Hepatocyte (in vitro differentiated cells): ENCODE measurements at places on chromosomes 7 and 10. TPM values are rescaled to one million over a fixed set of nuclear protein-coding genes. Genes with fewer than 3 reads are reported as not detected.
A peak's percentile ranks its signal among the peaks of the same experiment; 100 is the strongest.

The MSMB gene
- 2.2 and 2.7 TPM in 2 replicates for total RNA-seq

The AQP1 gene
- total RNA-seq: 92.3 and 124 TPM in 2 replicates

The PLCE1 gene
- total RNA-seq: 10.8 TPM in 2 replicates

The MMRN2 gene
- 1.9 and 4.9 TPM in 2 replicates for total RNA-seq

The KCND2 gene
- total RNA-seq: 2.6 and 3.6 TPM in 2 replicates

The MKI67 gene
- total RNA-seq: 9.1 and 13.1 TPM in 2 replicates

DNA sequence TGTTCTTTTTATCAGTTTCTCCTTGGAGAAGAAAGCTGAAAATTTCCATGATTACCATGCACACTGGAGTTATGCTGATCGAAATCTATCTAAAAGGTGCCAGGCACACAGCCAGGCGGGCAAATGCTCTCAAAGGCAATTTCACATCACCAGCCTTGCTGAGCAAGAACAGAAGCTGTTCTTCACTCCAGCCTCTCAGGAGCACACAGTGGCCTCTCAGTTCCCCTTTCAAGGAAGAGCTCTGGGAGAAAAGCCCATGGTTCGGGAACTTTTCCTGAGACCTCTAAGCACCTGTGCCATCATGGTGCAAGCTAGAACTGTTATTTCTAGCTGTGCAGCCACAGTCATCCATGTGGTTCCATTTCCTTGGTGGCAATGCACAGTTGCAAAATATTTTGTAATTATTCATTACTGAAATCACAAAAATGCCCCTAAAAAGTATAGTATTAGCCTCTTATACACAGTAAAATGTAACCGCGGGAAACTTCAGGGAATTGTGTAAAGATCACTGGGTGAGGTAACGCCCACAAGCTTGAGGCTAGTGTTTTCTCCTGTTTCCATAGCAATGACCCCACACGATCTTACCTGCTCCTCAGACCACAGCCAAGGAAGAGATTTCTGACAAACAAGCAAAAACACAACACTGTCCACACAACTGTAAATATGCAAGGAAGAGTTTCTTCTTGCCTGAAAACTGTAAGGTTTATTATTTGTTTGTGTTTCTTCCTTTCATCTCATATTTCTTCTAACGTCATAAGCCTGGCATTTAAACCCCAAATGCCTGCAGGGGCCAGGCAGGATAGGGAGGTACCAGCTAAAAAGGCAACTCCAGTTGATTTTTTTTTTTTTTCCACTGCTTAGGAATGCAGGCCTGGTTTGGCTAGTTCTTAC is 121.2 kb downstream of the FAM107B start:
- H3K4me3 ChIP-seq: no peak overlapping the region
- H3K36me3 ChIP-seq: no peaks in the 10 kb centered on the region
- H3K27me3 ChIP-seq: no peaks in the 10 kb centered on the region
- peaks cover 22% of the 10 kb centered on the region for H3K4me1 ChIP-seq

- no peaks in the 10 kb centered on the region for H3K27me3 ChIP-seq
- no peak overlapping the region for H3K4me3 ChIP-seq
- peaks cover 4% of the 10 kb centered on the region for H3K4me1 ChIP-seq
- no peak for DNase-seq
- no peak overlapping the region for H3K27ac ChIP-seq
Measured at GRCh38 chr7:108201766-108202165, 71.6 kb upstream of the LAMB4 start.

DNA sequence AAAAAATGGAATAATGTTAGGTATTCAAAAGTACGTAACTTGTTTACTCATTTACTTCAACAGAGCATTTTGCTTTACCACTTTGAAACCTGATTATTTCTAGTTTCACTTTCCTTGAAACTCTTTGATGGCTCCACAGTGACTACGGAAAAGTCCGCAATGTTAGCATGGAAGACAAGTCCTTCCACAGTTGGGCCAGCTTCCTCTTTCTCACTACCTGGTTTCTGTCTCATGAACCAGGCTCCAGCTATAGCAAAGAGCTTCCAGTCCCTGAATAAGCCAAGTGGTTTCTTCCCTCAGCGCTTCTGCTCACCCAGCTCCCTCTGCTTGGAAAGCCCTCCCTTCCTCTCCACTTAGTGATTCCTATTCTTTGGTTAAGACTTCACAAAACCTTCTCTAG is 44.8 kb upstream of the SLC16A12 start:
- H3K4me3 ChIP-seq: no peak overlapping the region
- no peaks in the 10 kb centered on the region for H3K27me3 ChIP-seq
- no peak for DNase-seq
- no peaks in the 10 kb centered on the region for H3K4me1 ChIP-seq

DNA sequence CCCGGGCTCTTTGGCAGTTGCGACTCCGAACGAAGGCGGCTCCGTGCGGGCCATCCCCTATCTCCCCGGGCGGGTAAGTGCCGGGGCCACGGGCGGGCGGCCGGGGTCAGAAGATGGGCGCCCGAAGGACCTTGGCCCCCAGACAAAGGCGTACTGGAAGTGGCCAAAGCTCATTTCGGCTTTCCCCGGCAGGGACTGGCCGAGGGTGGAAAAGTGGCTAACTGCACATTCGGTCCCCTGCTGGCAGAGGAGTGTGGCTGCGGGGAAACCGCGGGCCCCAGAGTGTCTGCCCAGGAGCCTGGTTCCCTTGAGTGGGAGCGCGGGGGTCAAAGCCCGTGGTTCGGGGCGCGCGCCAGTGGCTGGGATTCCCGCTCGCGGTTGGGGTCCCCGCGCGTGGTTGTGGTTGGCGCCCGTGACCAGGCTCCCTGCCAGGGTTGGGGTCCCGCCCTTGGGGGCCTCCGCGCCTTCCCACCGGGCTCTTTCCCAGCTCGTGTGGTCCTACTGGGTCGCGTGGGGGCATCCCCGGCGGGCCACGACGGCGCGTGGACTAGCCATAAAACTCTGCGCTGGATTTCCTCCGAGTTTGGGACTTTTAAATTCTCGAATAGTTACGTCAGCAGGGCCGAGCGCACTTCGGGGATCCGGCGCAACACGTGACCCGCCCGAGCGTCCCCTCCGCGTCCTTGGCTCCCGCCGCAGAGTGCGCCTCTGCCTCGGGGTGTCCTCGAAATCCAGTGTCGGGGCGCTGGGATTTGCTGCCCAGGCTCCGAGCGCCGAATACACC is 124.4 kb downstream of the TACC2 start:
- H3K36me3 ChIP-seq: no peaks in the 10 kb centered on the region
- H3K4me1 ChIP-seq: peaks cover 17% of the 10 kb centered on the region
- H3K4me3 ChIP-seq: peak overlapping the region; percentile 79

GRCh38 chr10:5999440-6000165 is 22.3 kb upstream of the IL15RA start:
- no peaks in the 10 kb centered on the region for H3K36me3 ChIP-seq
- H3K27ac ChIP-seq: no peak overlapping the region
- DNase-seq: no peak

DNA sequence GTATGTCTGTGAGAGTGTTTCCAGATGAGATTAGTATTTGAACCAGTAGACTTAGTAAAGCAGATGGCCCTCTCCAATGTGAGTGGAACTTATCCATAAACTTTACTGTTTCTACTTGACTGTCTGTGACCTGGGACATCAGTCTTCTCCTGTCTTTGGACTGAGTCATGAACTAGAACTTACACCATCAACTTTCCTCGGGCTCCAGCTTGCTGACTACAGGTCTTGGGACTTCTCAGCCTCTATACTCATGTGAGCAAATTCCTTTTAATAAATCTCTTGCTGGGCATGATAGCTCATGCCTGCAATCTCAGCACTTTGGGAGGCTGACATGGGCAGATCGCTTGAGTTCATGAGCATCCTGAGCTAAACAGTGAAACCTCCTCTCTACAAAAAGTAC is 25.7 kb upstream of the WAPL start:
- H3K27ac ChIP-seq: no peak overlapping the region
- no peak for DNase-seq
- no peaks in the 10 kb centered on the region for H3K4me1 ChIP-seq
- H3K36me3 ChIP-seq: no peaks in the 10 kb centered on the region
- H3K4me3 ChIP-seq: no peak overlapping the region

DNA sequence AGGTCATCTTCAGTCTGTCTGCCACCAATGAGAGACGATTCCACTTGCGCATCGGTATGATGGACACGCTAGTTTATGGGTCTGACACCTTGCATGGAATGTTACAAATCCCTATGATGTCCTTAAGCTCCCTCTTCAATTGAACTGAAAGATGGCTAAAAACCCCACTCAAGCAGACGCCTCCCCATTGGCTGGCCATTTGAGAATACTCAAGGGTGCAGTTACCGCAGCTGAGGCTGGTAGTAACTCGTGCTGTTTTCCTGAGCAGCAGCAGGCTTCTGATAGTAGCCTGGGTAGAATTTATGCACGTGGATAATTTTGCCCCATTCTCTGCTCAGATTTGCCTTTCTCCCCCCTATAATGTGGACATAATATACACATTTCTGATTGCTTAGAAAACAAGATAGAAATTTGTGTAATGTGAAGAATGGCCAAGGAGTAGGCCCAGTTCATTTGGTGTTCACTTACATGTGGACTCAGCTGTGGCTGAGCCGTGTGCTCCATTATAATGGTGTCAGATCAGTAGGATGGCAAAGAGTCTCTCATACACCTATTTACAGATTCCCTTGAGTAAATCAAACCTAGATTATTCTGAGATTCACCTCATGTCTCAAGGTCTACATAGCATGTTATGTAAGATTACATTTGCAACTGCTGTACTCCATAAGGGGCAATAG is 142.8 kb downstream of the HIBADH start:
- no peak for DNase-seq
- H3K4me1 ChIP-seq: peaks cover 34% of the 10 kb centered on the region

DNA sequence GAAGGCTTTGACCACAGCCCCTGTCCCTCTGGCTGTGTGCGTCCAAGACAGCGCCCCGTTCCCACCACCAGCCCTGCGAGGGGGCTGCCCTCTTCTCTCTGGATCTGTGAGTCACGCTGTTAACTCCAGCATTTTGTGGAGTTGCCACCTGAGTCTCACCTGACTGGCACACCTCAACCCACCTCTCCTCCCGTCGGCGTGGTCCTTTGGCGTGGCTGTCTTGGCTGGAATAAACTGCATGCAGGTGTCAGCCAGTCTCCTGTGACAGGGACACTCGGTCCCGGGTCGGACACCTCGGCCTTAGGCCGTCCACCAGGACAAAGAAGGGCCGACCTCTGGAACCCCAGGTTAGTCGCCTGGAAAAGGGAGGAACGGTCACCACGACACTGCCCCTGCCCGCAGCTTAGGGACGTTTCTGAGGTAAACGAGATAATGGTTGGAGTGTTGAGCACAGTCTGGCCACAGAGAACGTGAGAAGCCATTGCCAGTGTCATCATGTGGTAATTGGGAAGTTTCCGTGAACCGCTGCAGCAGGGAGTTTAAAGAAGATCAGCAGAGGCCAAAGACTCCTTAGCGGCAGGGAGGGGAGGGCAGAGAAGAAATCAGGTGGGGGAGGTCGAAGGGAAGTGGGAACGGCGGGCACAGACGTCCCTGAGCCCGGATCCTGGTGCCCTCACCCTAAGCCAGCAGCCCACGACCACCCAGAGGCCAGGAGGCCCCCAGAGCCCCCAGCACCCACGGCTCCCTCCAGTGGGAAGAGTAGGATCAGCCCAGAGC is 73.6 kb upstream of the FAM20C start:
- no peaks in the 10 kb centered on the region for H3K36me3 ChIP-seq
- H3K4me3 ChIP-seq: no peak overlapping the region
- peak; percentile 4 for DNase-seq
- peaks cover 23% of the 10 kb centered on the region for H3K4me1 ChIP-seq

- no peak for DNase-seq
- no peaks in the 10 kb centered on the region for H3K27me3 ChIP-seq
- no peaks in the 10 kb centered on the region for H3K4me1 ChIP-seq
- H3K36me3 ChIP-seq: no peaks in the 10 kb centered on the region
Measured at GRCh38 chr10:131280101-131280500, 31.4 kb downstream of the TCERG1L start.

- no peaks in the 10 kb centered on the region for H3K4me1 ChIP-seq
- DNase-seq: no peak
- H3K27ac ChIP-seq: no peak overlapping the region
- H3K36me3 ChIP-seq: no peaks in the 10 kb centered on the region
- H3K4me3 ChIP-seq: no peak overlapping the region
Measured at GRCh38 chr10:10256860-10257259, 760.8 kb upstream of the CELF2 start.

- no peak overlapping the region for H3K27ac ChIP-seq
- H3K4me1 ChIP-seq: no peaks in the 10 kb centered on the region
- H3K36me3 ChIP-seq: no peaks in the 10 kb centered on the region
- no peak for DNase-seq
Measured at GRCh38 chr7:121837462-121837861, 35.5 kb upstream of the PTPRZ1 start.

DNA sequence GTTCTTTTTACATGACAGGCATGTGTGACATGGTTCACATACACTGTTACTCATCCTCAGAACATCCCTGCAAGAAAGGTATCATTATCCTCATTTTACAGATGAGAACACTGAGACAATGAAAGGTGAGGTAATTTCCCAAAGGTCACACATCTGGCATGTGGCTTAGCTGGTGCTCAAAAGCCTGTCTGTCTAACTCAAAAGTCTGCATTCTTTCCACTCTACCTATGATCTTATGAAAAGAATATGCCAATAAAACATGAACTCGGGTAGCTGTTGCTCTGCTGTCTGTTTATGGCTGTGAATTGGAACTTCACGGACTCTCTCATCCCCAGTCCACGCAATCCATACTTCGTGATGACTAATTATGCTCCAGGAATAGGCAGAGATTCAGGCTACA is 79.0 kb upstream of the ODAD2 start:
- H3K4me3 ChIP-seq: no peak overlapping the region
- DNase-seq: no peak
- H3K36me3 ChIP-seq: no peaks in the 10 kb centered on the region

GRCh38 chr10:72736176-72736827 is 44.4 kb downstream of the MCU start:
- no peak overlapping the region for H3K4me3 ChIP-seq
- H3K4me1 ChIP-seq: peaks cover 35% of the 10 kb centered on the region
- H3K27ac ChIP-seq: peak overlapping the region; percentile 69
- no peaks in the 10 kb centered on the region for H3K27me3 ChIP-seq
- peak; percentile 56 for DNase-seq

DNA sequence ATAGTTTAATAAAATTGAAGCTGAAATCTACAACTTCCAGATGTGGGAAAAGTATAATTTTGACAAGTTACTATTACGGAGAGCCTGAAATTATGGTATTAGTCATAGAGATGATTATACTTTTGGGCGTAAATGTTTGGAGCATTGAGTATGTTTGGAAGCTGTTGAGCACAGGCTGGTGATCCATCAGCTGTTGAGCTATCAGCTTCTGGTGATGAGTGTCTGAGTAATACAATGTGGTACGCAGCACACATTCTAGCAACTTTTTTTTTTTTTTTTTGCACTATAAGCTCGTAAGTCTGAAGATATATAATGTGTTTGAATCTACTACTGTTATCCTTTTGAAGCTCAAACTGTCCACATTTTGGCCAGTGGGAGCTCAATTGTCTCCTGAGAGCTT is 123.4 kb downstream of the ATE1 start:
- no peaks in the 10 kb centered on the region for H3K36me3 ChIP-seq
- H3K4me3 ChIP-seq: no peak overlapping the region
- H3K4me1 ChIP-seq: peaks cover 6% of the 10 kb centered on the region
- H3K27me3 ChIP-seq: no peaks in the 10 kb centered on the region
